ENCODE measurements at places on chromosomes 13 and 19.

GRCh38 chr19:12112701-12113100 is 27.4 kb downstream of the ZNF20 start:
- no peak for DNase-seq

DNA sequence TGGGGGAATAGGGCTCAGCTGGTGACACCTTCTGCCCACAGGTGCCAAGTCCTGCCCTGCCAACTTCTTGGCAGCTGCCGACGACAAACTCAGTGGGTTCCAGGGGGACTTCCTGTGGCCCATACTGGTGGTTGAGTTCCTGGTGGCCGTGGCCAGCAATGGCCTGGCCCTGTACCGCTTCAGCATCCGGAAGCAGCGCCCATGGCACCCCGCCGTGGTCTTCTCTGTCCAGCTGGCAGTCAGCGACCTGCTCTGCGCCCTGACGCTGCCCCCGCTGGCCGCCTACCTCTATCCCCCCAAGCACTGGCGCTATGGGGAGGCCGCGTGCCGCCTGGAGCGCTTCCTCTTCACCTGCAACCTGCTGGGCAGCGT is 2.1 kb downstream of the P2RY11 start:
- DNase-seq = no peak

DNA sequence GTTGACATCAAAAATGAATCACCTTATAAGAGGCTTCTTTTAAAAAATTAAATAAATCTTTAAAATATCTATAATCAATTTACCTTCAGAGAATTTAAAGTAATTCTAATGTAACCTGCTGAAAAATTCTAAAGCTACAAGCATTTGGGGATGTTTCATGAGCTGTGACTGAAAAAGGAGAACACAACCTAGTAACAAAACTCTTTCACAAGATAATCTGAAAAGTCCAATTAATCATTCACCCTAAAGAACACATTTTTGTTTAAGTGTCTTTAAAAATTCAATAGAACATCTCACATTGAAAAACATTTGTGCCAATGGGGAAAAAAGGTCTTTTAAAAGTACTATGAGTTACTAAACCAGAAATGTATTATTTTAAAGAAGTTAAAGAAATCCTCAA is 22.8 kb downstream of the KLF12 start:
- no peak for DNase-seq

- no peak for DNase-seq
Observed at GRCh38 chr19:4811328-4812131, 20.0 kb downstream of the TICAM1 start.

- no peak for DNase-seq
Observed at GRCh38 chr13:72255908-72256307, 388.9 kb upstream of the DACH1 start.

- no peak for DNase-seq
Observed at GRCh38 chr13:87280139-87280538, 391.0 kb upstream of the SLITRK5 start.

DNA sequence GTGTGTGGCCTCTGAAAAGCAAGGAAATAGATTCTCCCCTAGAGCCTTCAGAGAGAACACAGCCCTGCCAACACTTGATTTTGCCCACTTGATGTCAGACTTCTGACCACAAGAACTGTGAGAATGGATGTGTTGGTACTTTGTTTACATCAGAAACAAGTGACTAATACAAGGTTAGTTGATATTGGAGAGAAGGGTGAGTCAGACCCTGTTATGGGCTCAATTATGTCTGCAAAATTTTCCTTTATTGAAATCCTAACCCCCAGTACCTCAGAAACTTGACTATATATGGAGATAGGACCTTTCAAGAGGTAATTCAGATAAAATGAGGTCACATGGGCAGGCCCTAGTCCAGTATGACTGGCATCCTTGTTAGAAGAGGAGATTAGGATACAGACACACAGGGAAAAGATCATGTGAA is 226.7 kb downstream of the RFC3 start:
- no peak for DNase-seq
